ENCODE measurements at places on chromosomes 11 and 22. TPM values are rescaled to one million over a fixed set of nuclear protein-coding genes. Genes with fewer than 3 reads are reported as not detected.

DNA sequence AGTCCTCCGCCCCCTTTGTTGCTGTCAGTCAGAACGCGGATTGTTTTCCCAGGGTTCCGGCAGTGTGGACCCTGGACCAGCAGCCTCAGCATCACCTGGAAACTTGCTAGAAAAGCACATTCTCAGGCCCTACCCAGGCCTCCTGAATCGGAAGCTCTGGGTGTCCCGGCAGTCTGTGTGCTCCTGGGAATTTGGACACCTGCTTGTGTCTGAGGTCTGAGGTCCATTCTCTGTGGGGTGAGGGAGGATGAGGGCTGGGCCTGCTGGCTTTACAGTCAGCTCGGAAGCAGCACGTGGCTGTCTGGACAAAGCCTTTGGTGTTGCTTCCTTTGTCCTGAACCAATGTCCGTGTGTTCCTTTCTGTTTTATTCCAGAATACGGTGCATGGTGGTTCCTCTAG lies 299.7 kb downstream of the TBC1D22A start:
- H3K4me1 ChIP-seq: no peaks in the 10 kb centered on the region
- no peaks in the 10 kb centered on the region for H3K27me3 ChIP-seq
- H3K4me3 ChIP-seq: no peak overlapping the region
- no peak overlapping the region for H3K27ac ChIP-seq
- H3K36me3 ChIP-seq: peaks cover 5% of the 10 kb centered on the region

Gene OR52I1
- not detected for total RNA-seq

DNA sequence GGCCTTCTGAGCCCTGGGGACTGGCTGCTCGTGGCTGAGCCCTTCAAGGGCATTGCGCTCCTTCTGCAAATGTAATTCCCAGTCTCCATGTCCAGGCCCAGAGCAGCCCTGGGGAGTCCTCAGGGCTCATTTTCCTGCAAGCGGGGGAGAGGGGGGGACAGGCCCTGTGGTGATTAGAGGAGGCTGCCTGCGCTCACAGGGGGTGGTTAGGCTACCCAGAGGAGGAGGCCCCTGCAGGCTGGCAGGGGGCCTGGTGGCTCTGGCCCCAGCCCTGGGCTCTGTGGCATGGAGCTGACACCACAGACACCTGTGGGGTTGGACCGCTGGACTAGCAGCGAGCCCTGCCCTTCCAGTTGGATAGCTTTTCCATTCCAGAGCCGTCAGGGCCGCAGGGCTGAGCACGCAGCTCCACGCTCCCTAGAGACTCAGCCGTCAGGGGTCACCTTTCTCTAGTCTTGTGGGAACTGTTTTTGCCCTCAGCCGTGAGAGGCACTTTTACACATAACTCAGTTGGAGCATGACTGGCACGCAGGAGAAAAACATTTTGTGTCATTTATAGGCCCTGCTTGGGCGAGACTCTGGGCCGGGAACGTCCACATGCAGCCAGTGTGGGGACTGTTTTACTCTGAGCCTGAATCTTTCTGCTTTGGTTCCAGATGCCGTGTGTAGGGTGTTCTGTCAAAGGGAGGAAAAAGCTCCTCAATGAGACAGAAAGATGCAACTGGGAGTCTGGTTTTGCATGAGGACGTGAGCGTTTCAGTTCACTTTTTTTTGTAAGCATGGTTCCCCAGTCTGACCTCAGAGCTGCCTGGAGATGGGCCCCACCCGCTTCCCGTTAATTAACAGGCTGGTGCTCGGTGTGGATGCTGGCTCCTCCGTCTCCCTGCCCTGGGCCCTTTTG lies 58.1 kb downstream of the LRP5 start:
- H3K4me1 ChIP-seq: no peaks in the 10 kb centered on the region

DNA sequence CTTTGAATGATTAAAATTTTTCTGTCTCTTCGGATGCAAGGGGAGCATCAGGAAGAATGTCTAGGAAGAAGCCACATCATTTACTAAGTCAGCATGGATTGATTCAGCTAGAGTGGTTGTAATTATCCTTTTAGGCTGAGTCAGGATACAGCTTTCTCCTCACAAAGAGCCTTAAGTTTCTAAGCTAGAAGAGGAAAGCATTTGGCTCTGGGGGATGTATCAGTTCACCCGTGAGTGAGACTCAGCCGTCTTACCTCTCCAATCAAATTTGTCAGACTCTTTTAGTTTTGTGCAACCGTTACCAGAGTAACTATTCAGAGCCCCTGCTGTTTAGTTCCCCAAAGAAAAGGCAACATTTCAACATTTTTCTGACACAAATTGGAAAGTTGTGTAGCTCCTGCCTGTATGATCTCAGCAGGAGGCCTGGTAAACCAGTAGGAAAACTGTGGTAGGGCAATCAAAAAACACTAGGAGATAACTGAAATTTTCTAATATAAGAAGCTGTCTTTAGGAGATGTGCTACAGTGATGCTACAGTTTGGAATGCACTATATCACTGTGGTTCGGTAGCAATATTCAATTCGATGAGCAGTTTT lies 432.4 kb upstream of the LUZP2 start:
- no peak overlapping the region for H3K27ac ChIP-seq
- DNase-seq: no peak
- H3K4me3 ChIP-seq: no peak overlapping the region
- H3K27me3 ChIP-seq: no peaks in the 10 kb centered on the region
- H3K4me1 ChIP-seq: no peaks in the 10 kb centered on the region
- no peaks in the 10 kb centered on the region for H3K36me3 ChIP-seq

- peaks cover 17% of the 10 kb centered on the region for H3K4me1 ChIP-seq
- no peak for DNase-seq
- peak overlapping the region; percentile 48 for H3K27ac ChIP-seq
- H3K36me3 ChIP-seq: no peaks in the 10 kb centered on the region
- H3K4me3 ChIP-seq: peak overlapping the region; percentile 1
- H3K27me3 ChIP-seq: no peaks in the 10 kb centered on the region
Measured at GRCh38 chr11:3989276-3989920, 105.2 kb upstream of the RRM1 start.

- no peaks in the 10 kb centered on the region for H3K4me1 ChIP-seq
- DNase-seq: no peak
- H3K4me3 ChIP-seq: no peak overlapping the region
- peaks cover 3% of the 10 kb centered on the region for H3K36me3 ChIP-seq
Measured at GRCh38 chr11:66151273-66151672, 81.2 kb downstream of the PACS1 start.

Gene HEPHL1
- not detected for total RNA-seq

Gene MDK
- total RNA-seq: 5.8 TPM

DNA sequence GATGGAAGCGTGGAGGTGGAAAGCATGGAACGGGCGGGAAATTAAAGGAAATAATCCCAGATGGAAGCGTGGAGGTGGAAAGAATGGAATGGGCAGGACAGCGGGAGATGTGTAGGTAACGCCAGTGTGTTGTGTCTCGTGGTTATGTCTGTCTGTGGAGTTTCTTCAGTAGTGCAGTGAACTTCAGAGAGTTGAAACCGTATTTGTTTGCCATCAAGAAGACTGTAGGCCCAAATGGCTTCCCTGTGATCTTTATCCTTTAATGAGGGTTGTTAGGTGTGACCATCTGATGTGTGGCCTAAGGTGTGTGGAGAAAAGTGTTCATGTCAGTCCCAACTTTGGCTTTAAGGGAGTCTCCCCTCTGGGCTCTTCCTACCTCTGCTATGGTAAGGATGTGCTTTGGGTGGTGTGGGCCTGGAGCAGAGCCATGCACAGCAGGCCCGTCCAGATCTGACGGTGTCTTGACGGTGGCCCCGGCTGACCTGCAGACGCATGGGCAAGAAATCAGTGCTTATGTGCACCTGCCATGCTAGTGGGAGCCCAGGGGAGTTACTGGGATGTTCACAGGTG lies 39.6 kb downstream of the AP2A2 start:
- no peak for DNase-seq
- H3K4me1 ChIP-seq: peaks cover 9% of the 10 kb centered on the region
- H3K36me3 ChIP-seq: no peaks in the 10 kb centered on the region

Gene OR4D11
- total RNA-seq: not detected

DNA sequence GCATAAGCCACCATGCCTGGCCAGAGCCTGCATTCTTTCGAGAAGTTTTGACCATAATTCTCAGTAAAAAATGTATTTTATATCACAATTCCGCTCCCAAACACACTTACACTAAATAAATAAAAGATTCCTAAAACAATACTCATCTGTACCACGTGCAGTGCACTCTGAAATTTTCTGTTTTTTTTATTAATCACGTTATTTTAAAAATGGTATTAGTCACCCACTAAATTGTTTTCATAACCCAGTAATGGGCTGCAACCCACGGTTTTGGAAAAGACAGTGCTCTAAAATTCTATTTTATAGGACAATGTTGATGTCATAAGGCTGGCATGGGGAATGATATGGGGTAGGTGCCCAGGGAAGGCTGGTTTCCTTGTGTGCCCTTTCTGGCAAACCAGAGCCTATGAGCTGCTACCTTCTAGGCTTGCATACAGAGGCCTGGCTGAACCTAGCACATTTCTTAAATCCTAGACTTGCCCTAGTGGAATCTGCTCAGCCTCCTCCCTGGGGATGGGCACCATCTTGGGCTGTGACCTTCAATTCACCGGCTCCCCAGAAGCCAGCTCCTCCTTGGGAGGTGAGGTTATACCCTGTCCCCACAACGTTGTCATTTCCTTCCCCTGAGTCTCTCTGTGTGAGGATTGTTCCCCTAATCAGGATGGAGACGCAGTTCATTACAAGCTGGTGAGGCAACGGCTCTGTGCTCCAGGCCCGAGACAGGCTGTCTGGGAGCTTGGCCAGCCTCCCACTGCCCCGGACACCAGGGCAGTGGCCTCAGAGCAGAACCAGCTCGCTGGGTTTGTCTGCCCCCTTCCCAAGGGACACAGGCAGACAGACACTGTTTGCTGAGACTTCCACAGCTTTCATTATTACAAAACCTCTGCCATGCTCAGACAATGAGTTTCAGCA lies 116.5 kb upstream of the NAV2 start:
- H3K4me1 ChIP-seq: no peaks in the 10 kb centered on the region
- H3K36me3 ChIP-seq: no peaks in the 10 kb centered on the region
- no peak overlapping the region for H3K27ac ChIP-seq
- H3K27me3 ChIP-seq: peaks cover 11% of the 10 kb centered on the region

- no peak overlapping the region for H3K4me3 ChIP-seq
- H3K4me1 ChIP-seq: peaks cover 6% of the 10 kb centered on the region
- H3K36me3 ChIP-seq: peaks cover 37% of the 10 kb centered on the region
Measured at GRCh38 chr11:74820763-74821162, 72.1 kb downstream of the RNF169 start.

Gene MED17
- total RNA-seq: 64.6 TPM

- H3K36me3 ChIP-seq: no peaks in the 10 kb centered on the region
- H3K27me3 ChIP-seq: no peaks in the 10 kb centered on the region
- no peak overlapping the region for H3K27ac ChIP-seq
- H3K4me1 ChIP-seq: no peaks in the 10 kb centered on the region
- no peak overlapping the region for H3K4me3 ChIP-seq
Measured at GRCh38 chr22:19568337-19569275, 44.4 kb upstream of the CLDN5 start.

DNA sequence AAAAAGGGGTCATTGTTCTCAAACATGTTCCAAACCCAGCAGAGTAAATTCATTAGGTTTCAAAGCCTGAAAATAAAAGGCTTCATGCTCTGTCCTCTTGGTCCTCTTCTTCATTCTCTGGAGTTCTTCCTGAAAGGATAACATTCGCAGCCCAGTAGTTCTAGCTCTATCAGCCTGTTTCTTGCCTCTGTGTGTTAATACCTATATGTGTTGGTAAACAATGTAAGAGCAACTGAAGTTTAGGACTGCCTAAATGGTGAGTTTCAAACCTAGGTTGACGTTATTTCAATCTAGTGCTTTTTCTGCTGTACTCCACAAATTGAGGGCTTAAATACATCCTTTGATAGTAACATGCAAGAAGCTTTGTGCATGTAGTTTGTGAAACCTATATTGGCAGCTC lies 9.4 kb downstream of the AASDHPPT start:
- peaks cover 12% of the 10 kb centered on the region for H3K4me1 ChIP-seq
- no peak overlapping the region for H3K4me3 ChIP-seq
- no peak for DNase-seq
- H3K27ac ChIP-seq: no peak overlapping the region
- H3K36me3 ChIP-seq: no peaks in the 10 kb centered on the region

DNA sequence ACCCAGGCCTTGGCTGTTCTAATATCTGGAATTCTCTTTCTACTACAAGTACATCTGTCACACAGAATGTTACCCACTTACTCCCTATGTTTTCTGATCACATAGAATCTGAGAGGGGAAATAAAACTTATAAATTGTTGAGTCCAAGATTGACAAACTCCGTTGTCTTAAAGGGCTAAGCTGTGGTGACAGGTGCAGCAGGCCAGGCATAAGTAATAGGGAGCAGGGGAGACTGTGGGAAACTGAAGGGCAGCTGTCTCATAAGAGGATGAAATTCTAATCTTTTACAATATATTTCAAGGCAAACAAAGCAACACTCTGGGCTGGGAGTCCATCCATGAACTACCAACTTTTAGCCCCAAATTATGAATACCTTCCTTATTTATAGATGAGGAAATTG lies 133.9 kb downstream of the SLC1A2 start:
- H3K4me3 ChIP-seq: no peak overlapping the region
- H3K36me3 ChIP-seq: no peaks in the 10 kb centered on the region
- no peak for DNase-seq
- no peak overlapping the region for H3K27ac ChIP-seq
- no peaks in the 10 kb centered on the region for H3K27me3 ChIP-seq

DNA sequence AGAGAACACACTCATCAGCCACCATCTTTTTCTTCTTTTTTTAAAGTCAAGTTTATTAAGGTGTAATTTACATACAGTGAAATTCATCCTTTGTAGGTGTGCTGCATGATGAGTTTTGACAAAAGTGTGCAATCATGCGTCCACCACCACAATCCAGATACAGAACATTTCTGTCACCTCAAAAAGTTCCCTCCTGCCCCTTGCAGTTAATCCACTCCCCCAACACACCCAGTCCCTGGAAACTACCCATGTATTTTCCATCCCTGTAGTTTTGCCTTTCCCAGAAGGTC lies 126.7 kb downstream of the HIPK3 start:
- DNase-seq: no peak
- no peak overlapping the region for H3K4me3 ChIP-seq
- H3K27me3 ChIP-seq: peaks cover 11% of the 10 kb centered on the region
- no peaks in the 10 kb centered on the region for H3K36me3 ChIP-seq
- H3K27ac ChIP-seq: no peak overlapping the region
- no peaks in the 10 kb centered on the region for H3K4me1 ChIP-seq

DNA sequence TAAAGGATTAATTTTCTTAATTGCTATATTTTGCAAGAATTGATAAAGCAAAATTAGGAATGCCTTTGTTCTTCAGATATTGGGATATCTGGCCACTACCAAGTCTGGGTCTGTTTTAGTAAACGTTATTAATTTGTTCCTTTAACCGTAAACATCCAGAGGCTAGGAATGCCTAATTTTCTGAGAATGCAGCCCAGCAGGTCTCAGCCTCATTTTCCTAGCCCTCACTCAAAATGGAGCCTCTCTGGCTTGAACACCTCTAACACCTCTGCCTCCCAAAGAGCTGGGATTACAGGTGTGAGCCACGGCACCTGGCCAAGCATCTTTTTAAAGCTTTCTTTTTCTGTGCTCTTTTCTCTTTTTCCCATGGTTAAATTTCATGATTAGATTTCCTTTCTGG lies 18.4 kb downstream of the TMEM135 start:
- H3K36me3 ChIP-seq: no peaks in the 10 kb centered on the region
- no peak overlapping the region for H3K4me3 ChIP-seq
- no peaks in the 10 kb centered on the region for H3K27me3 ChIP-seq
- H3K4me1 ChIP-seq: no peaks in the 10 kb centered on the region
- no peak overlapping the region for H3K27ac ChIP-seq
- DNase-seq: no peak

Gene ASRGL1
- 2.3 TPM for total RNA-seq
